ENCODE measurements at places on chromosomes 5 and 9. TPM values are rescaled to one million over a fixed set of nuclear protein-coding genes. Genes with fewer than 3 reads are reported as not detected.

- DNase-seq: no peak
Observed at GRCh38 chr9:110278080-110278707, 21.9 kb upstream of the TXN start.

Gene ORM2
- total RNA-seq: not detected

Gene MEF2C
- total RNA-seq: 6.2 TPM

DNA sequence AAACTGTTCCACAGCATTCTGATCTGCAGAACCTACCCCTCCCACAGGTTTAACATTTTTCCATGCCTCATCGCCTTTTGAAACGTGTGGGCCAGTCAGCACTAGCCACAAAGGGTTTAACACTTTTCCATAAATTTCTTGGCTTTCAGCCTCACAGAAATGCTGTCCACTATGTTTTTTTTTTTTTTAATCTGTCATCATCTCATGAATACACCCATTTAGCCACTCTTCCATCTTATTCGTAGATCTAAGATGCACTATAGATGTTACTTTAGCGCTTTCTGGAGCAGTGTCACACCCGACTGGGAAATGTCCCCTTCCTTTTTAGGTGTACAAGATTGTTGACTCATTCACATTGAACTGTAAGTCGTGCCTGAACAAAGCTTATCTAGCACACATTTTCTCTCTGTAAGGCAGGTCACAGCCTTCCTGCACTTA lies 62.3 kb downstream of the GCNT1 start:
- DNase-seq: no peak

DNA sequence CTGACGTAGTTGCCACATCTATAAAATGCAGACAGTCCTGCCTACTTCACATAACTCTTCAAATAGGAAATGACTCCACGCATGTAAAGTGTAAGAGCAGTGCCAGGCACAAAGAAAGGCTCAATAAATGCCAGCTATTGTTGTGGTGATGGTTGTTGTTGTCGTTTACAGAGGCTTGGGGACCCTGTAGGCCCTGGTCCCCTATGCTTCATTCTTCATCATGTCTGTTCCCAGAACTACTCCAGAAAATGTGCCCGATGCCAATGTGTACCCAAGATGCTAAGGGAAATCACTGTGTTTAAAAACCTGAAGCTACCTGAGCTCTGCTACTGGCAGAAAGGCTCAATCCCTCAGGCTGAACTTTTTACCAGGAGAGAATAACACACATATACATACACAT lies 9.1 kb downstream of the SLIT3 start:
- DNase-seq: no peak

Gene CDH9
- not detected for total RNA-seq

Gene THBS4
- total RNA-seq: 0.08 TPM

DNA sequence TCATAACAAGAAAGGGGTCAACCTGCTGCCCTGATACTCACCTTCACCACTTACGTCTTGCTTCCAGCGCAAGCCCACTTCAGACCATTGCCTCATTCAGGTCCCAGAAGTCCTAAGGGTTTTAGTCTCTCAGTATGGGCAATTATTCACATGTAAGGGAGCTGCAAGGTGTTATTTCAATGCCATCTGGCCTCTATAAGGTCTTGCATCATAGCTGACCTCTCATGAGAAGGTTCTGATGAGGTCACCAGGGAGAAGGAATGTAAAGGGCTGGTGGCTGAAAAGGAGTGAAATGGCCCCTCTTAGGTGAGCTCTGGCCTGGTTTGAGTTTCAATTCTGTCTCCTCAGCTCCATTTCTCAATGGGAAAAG lies 1.5 kb upstream of the MARCHF3 start:
- DNase-seq: no peak

- no peak for DNase-seq
Observed at GRCh38 chr5:149682532-149683075, 47.5 kb upstream of the PPARGC1B start.

- no peak for DNase-seq
Observed at GRCh38 chr9:116303270-116303669, 149.7 kb downstream of the PAPPA start.

DNA sequence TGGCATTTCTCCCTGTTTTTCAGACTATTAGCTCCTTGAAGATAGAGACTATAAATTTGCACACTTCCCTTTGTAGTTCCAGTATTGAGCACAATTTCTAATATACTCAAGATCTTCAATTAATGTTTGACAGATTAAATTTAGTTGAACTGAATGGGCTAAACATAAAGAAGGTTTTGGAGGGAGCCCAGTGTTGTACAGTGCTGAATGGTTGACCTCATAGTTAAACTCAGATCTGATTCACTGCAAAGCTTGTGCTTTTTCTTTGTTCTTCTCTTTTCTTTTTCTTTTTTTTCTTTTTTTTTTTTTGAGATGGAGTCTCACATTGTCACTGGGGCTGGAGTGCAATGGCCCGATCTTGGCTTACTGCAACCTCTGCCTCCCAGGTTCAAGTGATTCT lies 411.7 kb upstream of the ZNF462 start:
- no peak for DNase-seq

DNA sequence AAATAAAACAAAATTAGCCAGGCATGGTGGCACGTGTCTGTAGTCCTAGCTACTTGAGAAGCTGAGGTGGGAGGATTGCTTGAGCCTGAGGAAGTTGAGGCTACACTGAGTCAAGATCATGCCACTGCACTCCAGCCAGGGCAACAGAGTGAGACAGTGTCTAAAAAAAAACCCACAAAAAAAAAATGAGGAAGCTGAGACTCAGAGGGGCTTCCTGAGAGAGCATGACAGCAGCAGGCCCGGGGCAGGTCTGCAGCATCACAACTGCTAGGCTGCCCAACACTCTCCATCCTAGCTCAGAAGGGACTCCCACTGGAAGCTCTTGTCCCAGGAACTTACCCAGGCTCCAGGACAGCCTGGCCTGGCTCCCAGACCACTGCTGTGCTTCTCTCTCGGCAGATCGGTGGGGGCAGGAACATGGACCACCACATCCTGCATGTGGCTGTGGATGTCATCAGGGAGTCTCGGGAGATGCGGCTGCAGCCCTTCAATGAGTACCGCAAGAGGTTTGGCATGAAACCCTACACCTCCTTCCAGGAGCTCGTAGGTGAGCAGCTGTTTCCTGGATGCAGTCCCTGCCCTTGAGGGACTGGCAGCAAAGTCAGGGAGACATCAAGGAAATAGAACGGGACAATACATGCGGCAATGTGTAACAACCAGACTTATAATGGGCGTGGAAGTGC lies 19.1 kb downstream of the PTGS1 start:
- DNase-seq: peak; percentile 70

Gene NAA35
- total RNA-seq: 11.5 TPM

Gene CCDC183
- 9.1 TPM for total RNA-seq

- no peak for DNase-seq
Observed at GRCh38 chr9:73613092-73613701, 461.5 kb downstream of the ANXA1 start.

Gene FOXE1
- 0.27 TPM for total RNA-seq

DNA sequence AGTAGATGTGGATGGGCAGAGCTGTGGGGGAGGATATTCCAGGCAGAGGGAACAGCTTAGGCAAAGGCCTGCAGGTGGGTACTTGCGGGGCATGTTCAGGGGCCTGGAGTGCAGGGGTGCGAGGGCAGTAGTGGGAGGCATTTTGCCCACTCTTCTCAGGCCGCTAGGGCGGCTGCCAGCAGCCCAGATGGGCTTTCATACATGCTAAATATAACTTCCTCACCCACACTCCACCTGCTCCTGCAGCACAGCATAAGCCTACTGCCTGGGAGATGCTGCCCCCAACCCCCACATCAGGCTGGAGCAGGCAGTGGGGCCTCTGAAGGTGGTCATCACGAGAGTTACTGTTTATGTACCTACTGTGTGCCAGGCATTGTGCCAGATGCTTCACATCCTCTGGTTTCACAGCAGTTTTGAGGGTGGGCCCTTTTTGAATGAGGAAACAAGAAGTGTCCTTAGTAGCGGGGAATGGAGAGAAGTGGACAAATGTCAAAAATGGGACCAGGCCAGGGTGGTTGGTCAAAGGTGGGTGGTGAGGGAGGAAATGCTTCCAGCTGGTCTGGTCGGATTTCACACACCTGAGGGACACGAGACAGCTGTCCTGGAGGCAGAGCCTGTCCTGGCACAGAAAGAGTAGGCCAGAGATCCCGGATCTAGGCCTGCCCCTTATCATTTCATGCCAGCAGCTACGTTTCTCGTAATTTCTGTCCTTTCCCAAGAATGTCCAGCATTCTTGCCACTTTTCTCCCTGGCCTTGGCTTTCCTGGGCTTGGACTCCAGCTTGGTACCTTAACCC lies 12.1 kb downstream of the RGS14 start:
- no peak for DNase-seq

- DNase-seq: no peak
Observed at GRCh38 chr5:102762095-102762534, 7.0 kb downstream of the PAM start.

DNA sequence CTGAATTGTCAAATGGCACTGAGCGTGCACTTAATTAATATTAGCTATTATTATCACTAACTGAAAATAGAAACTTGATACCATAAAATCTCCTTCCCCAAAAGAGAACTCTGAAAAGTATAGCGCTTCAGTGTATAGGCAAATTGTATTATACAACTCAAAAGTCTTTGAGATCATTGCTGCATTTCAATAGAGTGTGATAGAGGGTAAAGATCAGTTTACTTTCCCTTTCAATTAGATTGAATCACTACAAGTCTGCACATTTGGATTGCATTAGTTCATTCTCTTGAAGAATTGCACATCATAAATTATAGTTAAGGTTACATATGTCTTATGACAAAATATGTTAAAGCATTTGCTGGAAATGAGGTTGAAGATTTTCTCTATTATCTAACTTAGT lies 13.4 kb upstream of the GRIN3A start:
- DNase-seq: no peak

GRCh38 chr9:34634551-34635248 lies 2.9 kb downstream of the SIGMAR1 start:
- no peak for DNase-seq

Gene LCN1
- total RNA-seq: not detected

Gene GLT6D1
- not detected for total RNA-seq

Gene GMCL2
- total RNA-seq: not detected

Gene ANKDD1B
- 0.45 TPM for total RNA-seq

Gene PCDHGA10
- total RNA-seq: 6.8 TPM

- DNase-seq: no peak
Observed at GRCh38 chr5:125129151-125129806, 382.8 kb upstream of the ZNF608 start.

- DNase-seq: no peak
Observed at GRCh38 chr9:93456504-93456903, 3.1 kb upstream of the FAM120AOS start.

GRCh38 chr5:74465724-74466123 lies 174.8 kb downstream of the ENC1 start:
- DNase-seq: no peak

DNA sequence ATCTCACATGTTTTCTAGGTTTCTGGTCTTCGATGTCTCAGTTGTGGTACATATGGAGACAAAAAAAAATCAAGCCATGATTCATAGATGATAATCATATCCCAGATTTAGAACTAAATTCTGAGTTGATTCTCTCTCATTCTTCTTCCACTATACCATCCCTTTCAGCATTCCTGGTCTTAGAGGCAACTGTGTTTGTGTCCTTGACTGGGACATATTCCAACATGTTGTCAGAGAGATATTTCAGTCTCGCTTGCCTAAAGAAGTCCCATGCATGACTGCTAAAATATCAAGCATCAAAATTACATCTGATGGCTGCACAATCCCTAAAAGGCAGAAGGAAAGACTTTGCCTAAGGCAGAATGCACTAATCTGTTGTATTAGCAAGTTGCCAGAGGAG lies 236.6 kb downstream of the PSAT1 start:
- no peak for DNase-seq

Gene ZDHHC11B
- total RNA-seq: 2.5 TPM

DNA sequence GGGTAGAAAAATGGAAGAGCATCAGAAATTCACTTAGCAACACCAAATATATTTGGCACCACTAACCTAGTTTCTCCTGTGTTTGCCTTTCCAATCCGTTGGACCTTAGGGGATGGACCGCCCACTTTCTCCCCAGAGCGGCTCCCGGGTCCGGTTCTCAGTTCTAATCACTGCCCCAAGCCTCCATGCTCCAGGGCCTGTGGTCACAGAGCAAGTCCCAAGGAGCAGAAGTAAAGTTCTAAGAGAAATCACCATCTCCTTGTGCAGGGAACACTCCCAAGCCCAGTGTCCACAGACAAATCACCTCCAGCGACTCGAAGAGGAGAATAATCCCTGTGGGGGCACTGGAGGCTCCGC lies 728 bp upstream of the SLC1A1 start:
- DNase-seq: no peak

Gene SEMA6A
- 12.5 TPM for total RNA-seq

DNA sequence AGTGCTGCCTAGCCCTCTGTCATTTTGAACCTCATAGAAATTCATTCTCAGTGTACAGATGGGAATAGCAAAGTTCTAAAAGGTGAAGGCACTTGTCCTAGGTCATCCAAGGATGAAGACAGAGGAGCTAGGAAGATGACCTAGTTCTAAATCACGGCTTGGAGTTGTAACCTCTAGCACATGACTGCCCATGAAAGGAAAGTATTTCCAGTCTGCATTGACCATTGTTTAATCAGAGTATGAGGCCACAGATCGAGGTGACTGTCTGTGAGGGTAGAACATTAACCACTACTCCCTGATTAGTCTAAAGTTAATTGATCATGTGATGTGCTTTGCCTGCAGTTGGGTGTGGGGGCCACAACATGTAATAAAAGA lies 674 bp upstream of the TNFSF15 start:
- DNase-seq: no peak

- no peak for DNase-seq
Observed at GRCh38 chr9:126499005-126499910, 114.5 kb upstream of the LMX1B start.

Gene OR1J2
- not detected for total RNA-seq

Gene PCDHA1
- total RNA-seq: not detected

- DNase-seq: no peak
Observed at GRCh38 chr5:139378941-139379361, 4.1 kb downstream of the SLC23A1 start.

Gene SOHLH1
- not detected for total RNA-seq

- DNase-seq: no peak
Observed at GRCh38 chr5:61966997-61967396, 339.0 kb upstream of the KIF2A start.

Gene RNF130
- total RNA-seq: 29.6 TPM

GRCh38 chr9:137392232-137393007 lies 30.5 kb downstream of the EXD3 start:
- DNase-seq: no peak

GRCh38 chr5:139711067-139711905 lies 63.1 kb downstream of the CXXC5 start:
- DNase-seq: no peak

GRCh38 chr9:88538311-88539085 lies 3.5 kb downstream of the NXNL2 start:
- DNase-seq: no peak

Gene STPG3
- not detected for total RNA-seq

Data from lower leg skin (tissue), 4 donors.